Fibroblast of skin of right biceps (primary cell): ENCODE measurements at places on chromosomes 4 and X.

DNA sequence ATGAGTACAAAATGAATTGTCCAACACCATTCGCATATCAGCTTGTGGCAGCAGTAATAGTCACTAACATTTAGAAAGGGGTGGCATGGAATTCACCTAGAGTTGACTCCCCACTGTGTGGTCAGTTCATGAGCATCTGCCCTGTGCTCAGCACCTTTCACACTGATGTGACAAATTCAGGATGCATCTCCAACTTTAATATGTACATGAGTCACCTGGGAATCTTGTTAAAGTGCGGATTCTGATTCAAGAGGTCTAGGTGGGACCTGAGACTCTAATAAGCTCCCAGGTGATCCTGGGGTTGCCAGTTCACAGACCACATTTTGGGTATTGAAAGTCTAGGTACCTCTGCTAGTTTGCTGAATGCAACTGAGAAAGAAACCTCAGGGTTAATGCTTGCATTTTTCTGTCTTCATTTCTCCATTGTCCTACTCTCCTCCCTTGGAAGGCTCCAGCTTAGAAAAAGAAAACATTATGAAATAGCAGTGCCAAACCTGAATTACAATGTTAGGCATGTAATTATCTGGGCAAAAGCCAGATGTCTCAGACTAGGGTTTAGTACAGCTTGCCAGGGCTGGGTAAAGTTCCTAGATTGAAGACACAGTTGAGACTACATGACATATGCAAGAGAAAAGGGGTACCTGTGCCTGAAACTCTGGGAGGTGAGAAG, 32.7 kb downstream of the TMSB4X start:
- peak; percentile 44 for DNase-seq

GRCh38 chr4:54566608-54567007, 91.1 kb upstream of the KIT start:
- no peak for DNase-seq

GRCh38 chrX:77788050-77788449, 2.0 kb upstream of the ATRX start:
- peak; percentile 39 for DNase-seq

- no peak for DNase-seq
These were observed 66.9 kb upstream of the PLAC1 start for GRCh38 chrX:134725103-134725690.

DNA sequence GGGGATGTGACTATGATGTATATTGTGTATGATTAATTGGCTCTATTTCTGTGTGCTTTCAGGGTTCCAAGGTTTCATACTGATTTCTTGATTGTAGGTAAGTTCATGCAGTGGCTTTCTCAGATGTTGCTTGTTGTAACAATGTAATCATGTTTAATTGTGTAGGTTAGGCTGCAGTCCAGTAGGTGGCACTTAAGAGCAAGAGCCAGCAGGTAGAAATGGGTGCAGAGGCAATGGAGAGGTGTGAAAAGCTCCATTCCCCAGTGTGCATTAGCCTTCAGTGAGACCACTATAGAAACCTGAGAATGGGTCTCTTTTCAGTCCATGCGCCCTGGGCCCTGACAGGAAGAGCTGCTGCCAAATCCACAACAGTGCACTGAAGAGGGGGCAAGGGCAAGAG, 28.2 kb downstream of the DCAF12L2 start:
- peak; percentile 1 for DNase-seq

DNA sequence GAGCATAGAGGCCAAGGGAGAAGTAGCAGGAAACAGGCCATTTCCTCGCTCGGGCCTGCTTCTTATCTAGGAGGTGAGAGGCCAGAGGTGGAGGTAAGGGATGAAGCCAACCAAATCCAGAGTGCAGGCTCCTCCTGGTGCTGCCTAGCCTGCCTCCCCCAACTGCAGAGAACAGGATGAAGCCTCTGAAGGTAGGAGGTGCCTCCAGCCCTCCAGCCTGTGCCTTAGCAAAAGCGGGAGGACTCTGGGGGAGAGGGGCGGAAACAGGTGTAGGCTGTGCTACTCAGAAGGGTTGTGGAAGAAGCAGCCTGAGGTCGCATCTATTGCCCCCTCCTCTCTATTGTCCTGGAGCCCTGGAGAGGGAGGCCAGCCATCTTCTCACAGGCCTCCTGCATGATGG, 2.9 kb upstream of the MTM1 start:
- no peak for DNase-seq

- peak; percentile 39 for DNase-seq
These were observed 91.6 kb upstream of the PLAC1 start for GRCh38 chrX:134749706-134750445.

DNA sequence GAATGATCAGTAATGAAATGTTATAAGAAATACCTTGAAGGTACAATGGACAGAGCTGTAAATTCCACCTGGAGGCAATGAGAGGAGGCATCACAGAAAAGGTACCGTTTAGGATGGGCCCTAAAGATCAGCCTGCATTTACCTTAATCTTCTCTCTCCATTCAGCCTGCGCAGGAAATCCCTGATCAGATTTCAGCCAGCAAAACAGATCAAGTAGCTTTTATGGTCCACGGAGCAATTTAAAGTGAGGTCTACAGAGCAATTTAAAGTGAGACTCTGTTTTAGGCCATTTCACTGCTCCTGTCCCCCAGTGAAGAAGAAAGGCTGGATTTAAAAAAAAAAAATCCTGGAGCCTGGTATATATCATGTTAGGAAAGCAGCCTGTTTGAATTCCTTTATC, 195.1 kb upstream of the VCX start:
- DNase-seq = no peak

GRCh38 chr4:139844057-139844456, 178.4 kb downstream of the MGST2 start:
- peak; percentile 26 for DNase-seq

- peak; percentile 19 for DNase-seq
These were observed at the start of gene RNF175 for GRCh38 chr4:153759407-153760316. Gene RNF175 (minus strand): TSS chr4:153760024. CDS start chr4:153759862, 162 bp downstream.

- DNase-seq = no peak
These were observed 5.1 kb upstream of the RPS3A start for GRCh38 chr4:151094290-151094751.

DNA sequence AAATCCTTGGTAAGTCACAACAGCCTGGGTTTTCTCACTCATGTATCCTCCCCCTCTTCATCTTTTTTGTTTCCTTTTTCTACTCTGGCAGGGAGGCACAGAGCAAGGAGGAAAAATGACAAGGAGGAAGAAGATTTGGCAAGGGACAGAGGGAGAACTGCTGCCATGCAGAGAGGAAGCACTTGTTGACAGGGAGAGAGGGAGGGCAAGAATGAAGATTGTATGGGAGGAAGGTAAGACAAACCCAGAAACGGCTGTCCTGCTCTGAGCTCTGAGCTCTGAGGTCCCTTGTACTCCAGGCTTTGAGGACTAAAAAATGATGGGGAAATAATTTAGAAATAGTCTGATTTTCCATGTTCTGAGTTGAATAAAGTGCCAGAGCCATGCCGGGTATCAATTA, 123.9 kb downstream of the DCHS2 start:
- no peak for DNase-seq

DNA sequence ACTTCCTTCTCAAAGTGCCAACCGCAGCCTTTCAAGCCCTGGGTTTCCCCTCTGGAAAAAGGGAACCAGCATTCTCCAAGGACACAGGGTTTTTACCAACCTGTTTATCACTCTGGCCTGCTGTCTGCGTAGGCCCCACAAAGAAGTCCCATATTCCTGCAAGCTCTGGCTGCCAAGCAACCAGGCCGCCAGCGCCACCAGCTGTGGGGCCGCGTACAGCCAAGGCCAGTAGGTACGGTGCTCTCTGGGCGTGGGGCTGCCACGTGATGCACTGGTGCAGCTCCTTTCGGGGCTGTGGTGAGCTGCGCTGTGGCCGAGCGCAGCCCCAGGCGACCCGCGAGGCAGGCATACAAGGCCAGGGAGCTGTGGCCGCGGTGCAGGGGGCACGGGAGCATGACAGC, 22.1 kb downstream of the LUZP4 start:
- no peak for DNase-seq

DNA sequence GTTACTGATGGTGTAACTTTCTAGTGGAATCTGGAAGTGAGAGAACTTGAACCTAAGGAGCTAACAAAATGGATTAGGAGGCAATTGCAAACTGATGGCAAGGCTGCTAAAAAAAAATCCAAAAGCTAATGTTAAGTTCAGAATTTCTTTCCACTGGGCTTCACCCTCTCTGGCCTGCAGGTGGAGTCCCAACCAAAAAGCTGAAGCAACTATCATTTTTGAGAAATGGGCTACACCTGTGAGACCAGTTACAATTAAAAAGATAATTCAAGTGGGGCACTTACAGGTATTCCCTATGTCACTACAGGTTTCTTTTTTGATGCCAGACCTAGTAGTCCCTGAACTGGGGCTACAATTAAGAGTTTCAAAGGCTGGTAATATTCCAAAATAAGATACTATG, 142.1 kb upstream of the FTHL17 start:
- peak; percentile 19 for DNase-seq

DNA sequence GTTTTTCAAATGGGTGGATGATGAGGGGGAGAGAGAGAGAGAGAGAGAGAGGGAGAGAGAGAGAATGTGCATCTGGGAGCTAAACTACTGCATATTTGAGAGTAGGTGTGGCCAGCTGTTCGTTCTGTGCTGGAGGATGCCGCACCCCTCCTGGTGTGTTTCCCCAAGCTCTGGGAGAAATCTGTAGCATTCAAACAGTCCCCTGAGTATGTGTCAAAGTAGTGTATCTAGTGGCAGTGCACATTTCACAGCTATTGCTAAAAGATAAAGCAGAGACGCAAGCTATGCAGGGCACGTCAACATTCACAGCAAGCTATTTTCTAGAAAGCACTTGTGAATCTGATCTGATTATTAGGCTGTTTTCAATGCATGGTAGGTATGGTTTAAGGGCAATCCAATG, 83.5 kb upstream of the LIMCH1 start:
- no peak for DNase-seq

GRCh38 chr4:70734168-70734954, 12.6 kb downstream of the RUFY3 start:
- DNase-seq = peak; percentile 27

DNA sequence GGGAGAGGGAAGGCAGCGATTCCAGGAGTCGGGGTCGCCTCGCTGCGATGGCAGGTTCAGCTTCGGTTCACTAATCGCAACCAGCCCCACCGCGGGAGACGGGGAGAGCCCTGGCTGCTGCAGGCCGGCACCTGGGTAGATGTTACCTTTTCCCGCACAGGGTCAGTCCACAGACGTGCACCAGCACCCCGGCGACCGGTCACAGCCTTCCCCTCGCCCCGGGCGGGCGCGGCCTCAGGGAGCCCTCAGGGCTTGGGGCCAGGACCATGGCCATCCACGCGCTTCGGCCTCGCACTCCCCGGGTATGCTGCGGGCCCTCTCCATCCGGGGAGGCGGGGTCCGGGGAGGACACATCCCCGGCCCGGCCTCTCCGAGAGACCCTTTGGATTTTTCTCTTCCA, 26.1 kb upstream of the EXOC1L start:
- no peak for DNase-seq

DNA sequence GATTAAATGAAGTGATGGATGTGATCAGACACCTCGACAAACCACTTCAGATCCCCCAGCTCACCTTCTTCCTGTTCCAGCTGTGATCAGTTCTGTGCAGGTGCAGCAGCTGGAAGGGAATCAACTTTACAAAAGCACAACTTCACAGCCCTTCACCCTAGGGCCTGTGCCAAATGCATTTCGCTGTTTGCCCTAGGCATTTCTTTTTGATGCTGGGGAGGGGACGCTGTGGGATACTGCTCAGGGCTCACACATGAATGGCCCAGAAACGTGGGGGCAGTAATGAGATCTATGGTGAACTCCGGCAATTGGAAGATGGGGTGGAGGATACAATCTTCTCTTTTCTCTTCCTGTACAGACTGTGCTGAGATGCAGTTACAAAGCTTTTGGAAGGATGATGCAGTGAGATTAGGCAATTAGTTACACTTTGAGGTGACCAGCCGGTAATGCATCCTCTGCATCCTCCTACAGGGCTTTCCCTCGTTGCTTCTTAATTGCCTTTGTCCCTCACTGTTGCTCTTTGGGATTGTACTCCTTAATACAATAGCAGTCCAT, 215.1 kb upstream of the PITX2 start:
- no peak for DNase-seq

GRCh38 chr4:48153791-48154550, 19.9 kb upstream of the TXK start:
- no peak for DNase-seq

DNA sequence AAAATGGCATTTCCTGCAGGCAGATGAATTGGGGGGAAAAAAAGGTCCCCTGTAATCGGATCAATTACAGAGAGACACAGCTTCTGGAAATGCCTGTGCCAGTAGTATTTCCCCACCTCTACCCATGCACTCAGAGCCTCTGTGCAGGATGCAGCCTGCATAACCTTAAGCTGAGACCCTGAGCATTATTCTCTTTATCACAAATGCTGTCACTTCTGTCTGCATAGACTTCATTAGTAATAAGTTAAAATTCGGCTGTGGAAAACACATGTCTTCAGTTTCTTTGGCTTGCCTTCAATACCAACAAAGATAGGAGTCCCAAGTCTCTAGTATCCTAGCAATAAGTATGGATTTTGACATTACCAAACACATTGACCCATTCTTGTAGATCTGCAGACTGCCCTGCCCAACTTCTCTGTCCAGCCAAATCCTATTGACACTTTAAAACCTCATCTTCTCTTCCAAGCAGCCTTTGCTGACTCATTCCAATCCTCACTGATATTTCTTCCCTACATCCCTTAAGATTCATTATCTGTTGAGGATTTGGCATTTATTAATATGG, 70.8 kb downstream of the LUZP4 start:
- peak; percentile 22 for DNase-seq

GRCh38 chr4:118969359-118969758, 80.7 kb downstream of the SYNPO2 start:
- peak; percentile 76 for DNase-seq

DNA sequence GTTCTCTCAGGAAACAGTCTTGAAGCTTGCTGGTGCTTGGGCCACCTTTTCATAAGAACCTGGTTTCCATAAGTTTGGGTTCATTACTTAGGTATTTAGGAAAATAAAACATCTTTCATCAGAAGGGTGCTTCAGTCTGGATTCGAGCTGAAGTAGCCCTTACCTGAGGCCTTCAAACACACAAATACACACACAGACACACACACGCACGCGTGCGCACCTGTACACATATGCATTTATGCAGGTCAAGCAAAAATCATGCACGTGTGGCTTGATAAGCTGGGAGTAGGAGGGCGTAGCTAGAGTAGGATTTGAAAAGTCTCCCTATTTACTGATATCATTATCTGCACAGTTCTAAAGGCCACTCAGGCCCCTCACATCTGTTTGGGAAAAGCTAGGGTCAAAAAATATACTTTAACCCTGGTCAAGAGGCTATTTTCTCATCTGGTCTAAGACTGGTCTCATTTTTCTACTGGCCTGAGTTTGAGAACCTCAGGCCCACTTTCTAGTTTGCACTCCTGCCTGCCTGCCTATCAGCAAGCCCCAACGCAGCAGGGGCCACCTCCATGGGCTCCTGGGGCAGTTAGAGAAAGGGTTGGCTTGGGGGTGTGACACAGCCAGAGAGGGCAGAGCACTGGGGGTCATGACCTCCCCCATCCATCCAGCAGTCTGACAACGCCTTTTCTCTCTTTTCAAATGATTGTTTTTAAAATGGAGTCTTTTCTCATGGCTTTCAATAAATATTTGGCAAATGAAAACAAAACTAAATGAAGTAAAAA, 64.3 kb downstream of the RASL11B start:
- DNase-seq = no peak
